ENCODE measurements at places on chromosomes 1 and 21.

DNA sequence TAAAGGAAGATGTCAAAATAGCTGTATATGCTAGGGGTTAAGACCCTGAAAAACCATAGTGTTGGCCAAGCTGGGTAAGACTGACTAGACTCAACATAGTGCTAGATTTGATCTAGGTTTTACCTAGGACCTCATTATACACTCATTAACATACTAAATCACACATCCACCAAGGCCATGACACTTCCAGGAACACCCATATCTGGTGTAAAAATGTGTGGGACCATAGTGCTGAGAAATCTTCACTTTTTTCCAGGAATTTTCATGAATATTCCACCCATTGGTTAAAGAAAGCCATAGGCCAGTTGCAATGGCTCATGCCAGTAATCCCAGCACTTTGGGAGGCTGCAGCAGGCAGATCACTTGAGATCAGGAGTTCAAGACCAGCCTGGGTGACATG lies 34.0 kb upstream of the ACADM start:
- no peak for DNase-seq

GRCh38 chr1:46991083-46991923 lies 32.2 kb upstream of the CYP4X1 start:
- no peak for DNase-seq

DNA sequence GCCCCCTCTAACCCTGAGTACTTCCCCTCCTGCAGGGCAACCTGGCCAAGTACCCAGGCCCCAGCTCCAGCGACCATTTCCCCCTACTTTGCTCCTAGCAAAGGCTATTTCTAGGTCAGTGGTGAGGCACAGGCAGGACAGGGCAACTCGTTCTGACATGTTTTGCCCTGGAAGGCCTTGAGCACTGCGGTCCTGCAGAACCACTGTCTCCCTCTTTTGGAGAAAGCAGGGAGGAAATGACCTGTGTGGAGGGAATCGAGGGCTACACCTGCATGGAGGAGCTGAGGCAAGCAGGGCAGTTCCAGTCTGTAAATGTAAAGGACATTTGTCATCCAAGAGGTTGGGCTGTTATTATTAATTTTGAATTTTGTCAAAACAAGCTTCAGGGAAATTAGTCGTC lies 99.1 kb downstream of the PPIAL4G start:
- DNase-seq, result no peak

- no peak for DNase-seq
Observed at GRCh38 chr1:229058729-229059128, 212.2 kb upstream of the RAB4A start.

- DNase-seq, result no peak
Observed at GRCh38 chr1:238681021-238681420, 705.3 kb upstream of the CHRM3 start.

DNA sequence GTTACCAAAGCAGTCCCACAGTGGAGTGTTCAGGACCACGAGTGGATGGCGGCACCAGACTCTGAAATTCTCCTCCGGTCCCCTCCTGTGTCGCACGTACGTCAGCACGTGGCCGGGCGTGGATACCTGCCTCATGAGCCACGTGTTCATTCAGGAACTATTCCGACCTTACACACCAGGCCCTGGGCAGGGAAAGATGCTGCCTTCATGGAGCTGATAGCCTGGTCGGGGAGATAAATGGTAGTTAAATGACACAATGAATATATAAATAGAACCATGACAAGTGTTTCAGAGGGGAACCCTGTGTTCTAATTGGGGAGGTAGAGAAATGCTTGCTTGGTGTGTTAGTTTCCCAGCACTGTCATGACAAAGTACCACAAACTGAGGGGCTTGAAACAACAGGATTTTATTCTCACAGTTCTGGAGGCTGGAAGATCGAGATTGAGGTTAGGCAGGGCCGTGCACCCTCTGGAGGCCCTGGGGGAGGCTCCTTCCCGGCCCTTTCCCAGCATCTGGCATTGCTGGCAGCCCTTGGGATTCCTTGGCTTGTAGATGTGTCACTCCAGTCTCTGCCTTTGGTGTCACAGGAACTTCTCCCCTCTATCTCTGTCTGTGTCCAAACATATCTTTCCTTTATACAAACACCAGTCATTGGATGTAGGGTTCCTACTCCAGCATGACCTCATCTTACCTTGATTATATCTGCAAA lies 28.9 kb upstream of the GPR137B start:
- DNase-seq, result no peak

DNA sequence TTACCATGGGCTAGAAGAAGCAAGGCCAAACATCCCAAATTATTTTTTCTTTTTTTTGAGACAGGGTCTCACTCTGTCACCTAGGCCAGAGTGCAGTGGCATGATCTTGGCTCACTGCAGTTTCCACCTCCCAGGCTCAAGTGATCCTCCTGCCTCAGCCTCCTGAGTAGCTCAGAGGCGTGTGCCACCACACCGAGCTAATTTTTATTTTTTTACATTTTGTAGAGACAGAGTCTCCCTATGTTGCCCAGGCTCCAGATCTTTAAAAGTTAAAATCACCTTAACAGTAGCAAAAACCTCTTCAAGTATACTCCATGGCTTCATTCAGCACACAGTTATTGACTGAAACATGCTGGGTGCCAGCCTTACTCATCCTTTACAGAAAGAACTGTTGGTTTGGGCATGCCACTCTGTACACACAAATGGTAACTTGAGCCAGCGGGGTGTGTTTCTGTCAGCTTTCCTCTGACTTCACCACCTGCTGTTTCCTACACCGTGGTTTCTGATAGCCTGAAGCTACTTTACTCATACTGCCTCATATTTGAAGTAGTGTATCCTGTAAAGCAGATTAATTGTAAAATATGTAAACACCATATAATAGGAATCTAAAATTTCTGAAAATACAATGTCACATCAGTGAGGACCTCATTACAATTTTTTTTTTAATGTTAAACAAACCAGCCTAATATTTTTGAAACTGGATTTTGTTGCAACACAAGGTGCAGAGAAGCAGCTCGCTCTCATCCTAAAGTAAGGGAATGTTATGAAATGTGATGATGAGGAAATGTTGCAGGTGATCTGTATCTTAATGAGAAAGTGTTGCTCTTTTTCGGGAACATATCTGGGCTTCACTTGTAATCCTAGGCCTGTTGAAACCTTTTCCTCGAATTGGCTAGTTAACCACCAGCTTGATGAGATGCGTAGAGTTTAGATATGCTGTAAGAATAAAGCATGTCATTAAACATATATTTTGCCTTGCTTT lies 113.9 kb downstream of the ATP5PO start:
- DNase-seq, result peak; percentile 52

GRCh38 chr1:155951753-155952504 lies 10.5 kb downstream of the RXFP4 start:
- no peak for DNase-seq

DNA sequence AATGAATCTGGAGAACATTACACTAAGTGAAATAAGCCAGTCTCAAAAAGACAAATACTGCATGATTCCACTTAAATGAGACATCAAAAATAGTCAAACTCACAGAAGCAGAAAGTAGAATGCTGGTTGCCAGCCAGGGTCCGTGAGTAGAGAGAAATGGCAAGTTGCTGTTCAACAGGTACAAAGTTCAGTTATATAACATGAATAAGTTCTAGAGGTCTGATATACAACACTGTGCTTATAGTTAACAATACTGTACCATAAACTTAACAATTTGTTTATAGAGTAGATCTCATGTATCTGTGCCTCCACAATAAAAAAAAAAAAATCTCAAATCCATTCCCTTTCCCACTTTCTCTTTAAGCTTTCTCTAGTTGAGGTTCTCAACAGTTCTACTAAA lies 83.5 kb downstream of the DENND1B start:
- no peak for DNase-seq

DNA sequence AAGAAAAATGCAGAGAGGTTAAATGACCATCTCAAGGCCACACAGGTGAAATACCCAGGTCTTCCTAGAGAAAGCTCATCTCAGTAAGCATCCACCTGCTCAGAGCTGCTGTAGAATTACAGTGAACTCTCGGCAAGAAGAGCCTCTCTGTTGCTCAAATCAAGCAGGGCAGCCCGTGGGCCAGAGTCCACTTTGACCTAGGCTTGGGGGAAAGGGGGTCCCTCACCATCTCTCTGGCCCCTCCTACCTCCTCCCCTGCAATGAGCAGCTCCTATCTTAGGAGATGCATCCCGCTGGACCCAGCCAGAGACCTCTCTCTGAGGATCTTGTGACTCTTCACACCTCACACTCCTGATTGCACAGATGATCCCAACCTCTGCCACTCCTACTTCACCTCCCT lies 364.7 kb downstream of the PTPRU start:
- DNase-seq, result no peak

DNA sequence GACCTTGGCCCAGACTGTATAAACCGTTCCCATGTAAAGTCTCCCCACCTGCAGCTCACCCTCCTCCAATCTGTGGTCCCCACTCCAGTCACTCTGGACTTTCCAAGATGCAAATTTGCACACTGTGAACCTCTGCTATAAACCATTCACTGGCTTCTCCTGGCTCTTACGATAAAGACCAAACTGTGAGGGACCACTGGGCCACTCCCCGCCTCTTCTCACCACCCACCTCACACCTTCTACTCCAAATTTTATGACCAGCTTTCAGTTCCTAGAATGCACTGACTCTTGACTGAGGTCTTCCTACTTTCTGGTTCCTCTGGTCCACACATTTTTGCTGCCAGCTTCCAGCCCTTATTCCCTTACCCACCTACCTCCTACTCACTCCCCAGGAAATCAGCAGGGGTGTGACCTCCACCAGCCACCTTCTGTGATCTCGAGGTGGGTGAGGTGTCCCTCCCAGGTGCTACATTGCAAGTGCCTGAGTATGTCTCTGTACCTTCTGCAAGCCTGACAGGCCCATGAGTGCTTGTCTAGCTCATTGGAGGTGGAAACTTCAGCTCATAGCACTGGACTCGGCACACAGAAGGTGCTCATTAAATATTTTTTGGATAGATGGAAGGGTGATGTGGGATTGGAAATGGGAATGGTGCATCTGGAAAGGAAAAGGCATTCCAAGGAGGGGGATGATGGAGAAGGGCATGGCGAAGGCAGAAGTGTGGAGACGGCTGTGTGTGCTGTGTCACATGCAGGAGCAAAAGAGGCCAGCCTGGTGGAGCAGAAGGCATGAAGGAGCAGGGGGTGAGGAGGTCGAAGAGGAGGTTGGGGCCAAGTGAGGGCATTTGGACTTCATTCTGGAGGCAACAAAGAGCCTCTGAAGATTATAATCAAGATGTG lies 15.6 kb upstream of the CSF1 start:
- DNase-seq, result no peak

DNA sequence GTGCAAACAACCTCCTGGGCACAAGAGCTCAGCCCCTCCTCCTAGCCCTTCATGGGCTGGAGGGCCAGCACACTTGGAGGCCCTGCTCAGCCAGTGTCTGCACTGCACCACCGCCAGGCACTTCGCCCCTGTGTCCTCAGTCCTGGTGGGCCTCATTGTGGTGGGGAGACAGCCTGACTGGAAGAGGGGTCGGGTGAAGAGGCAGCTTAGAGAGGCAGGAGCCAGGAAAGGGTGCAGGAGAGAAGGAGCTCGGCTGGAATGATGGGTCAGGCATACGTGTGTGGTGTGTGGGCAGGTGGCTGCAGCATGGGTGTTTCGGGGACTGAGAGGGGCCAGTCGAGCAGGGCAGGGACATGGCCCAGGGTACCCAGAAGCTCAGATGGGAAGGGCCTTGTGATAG lies 4.1 kb downstream of the WNT3A start:
- no peak for DNase-seq

DNA sequence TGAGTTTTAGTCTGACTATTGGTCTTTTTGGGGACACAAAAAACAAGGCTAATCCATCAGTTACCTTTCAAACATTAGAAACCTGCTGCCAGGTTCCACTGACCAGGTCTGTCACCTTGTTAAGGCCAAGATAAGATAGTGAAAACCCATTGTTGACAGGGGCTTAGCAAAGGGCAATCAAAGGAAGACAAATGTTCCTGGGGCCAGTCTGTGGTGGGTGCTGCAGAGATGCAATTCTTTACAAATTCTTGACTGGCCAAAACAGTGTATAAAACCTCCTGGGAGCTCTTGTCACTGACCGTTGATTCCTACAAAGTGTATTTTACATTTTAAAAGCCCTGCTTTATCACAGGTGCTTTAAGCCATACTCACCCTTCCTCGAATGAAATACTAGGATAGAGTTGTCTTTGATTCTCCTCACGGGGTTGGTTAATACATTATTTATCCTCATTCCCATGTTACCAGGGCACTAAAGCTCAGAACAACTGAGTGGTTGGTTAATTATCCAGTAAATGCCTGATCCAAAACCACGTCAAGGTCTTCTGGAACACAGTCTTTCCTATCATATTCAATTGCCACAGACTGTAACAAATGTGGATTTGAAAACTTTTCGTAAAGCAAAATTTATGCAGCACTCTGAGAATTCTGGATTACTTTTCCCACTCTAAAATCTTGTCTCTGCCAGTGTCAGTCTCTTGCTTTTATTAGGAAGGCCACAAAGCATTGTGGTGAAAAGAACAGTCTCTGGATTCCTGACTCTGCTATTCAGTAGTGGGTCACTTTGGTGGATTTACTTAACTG lies 77.2 kb downstream of the NRIP1 start:
- DNase-seq, result no peak

GRCh38 chr1:23979387-23979880 lies 693 bp downstream of the SRSF10 start:
- DNase-seq, result no peak

- DNase-seq, result peak; percentile 95
Observed at GRCh38 chr1:212234431-212235395, 50.5 kb upstream of the PPP2R5A start.

GRCh38 chr1:112866151-112866550 lies 89.8 kb downstream of the SLC16A1 start:
- peak; percentile 40 for DNase-seq

DNA sequence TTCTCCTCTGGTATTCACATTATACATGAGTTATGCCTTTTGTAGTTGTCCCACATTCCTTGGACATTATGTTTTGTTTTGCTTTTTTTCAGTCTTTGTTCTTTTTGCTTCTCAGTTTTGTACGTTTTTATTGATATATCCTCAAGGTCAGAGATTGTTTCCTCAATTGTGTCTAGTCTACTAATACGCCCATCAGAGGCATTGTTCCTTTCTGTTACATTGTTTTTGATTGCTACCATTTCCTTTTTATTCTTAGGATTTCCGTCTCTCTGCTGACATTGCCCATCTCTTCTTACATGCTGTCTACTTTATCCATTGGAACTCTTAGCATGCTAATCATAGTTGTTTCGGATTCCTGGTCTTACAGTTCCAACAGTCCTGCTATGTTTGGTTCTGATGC lies 27.8 kb upstream of the MPC2 start:
- no peak for DNase-seq

All from astrocyte of the cerebellum (primary cell).